Uterus (tissue), 4 donors: ENCODE measurements at places on chromosomes 1 and 21. TPM values are rescaled to one million over a fixed set of nuclear protein-coding genes. Genes with fewer than 3 reads are reported as not detected.

Gene GJA8
- total RNA-seq = not detected

Gene BRDT
- not detected for total RNA-seq

GRCh38 chr1:119410961-119411360 is 4.0 kb upstream of the HSD3B2 start:
- no peaks in the 10 kb centered on the region for H3K4me1 ChIP-seq
- no peak for DNase-seq
- H3K36me3 ChIP-seq = no peaks in the 10 kb centered on the region
- H3K27ac ChIP-seq = no peak overlapping the region
- H3K4me3 ChIP-seq = no peak overlapping the region

- no peaks in the 10 kb centered on the region for H3K27me3 ChIP-seq
- no peak overlapping the region for H3K4me3 ChIP-seq
- H3K36me3 ChIP-seq = no peaks in the 10 kb centered on the region
These were observed 47.6 kb downstream of the PKN2 start for GRCh38 chr1:88731475-88732269.

Gene SPRR2F
- total RNA-seq = not detected

DNA sequence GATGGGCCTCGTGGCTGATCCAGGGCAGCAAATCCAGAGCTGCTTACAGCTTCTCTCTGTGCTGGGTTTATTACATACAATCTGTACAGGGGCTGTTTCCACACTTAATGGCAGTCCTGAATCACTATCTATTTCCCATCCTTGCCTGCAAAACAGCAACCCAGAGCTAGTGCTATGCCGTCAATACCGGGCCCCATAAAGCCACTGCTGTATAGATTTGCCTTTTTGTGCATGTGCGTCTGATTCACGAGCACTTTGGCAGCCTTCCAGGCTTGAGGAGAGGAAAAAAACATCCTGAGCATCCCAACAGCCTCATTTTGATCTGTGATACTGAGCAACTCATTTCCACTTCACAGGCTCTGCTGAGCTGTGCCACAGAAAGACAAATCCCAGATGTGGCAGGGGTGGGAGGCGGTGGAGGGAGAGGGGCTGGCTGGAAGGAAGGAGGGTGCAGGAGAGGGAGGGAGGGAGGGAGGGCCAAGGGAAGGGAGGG is 65.2 kb upstream of the TARBP1 start:
- H3K27me3 ChIP-seq = no peaks in the 10 kb centered on the region
- peaks cover 42% of the 10 kb centered on the region for H3K4me1 ChIP-seq
- H3K36me3 ChIP-seq = no peaks in the 10 kb centered on the region
- H3K4me3 ChIP-seq = no peak overlapping the region
- DNase-seq = peak; percentile 94
